ENCODE measurements at places on chromosomes 4 and X.

DNA sequence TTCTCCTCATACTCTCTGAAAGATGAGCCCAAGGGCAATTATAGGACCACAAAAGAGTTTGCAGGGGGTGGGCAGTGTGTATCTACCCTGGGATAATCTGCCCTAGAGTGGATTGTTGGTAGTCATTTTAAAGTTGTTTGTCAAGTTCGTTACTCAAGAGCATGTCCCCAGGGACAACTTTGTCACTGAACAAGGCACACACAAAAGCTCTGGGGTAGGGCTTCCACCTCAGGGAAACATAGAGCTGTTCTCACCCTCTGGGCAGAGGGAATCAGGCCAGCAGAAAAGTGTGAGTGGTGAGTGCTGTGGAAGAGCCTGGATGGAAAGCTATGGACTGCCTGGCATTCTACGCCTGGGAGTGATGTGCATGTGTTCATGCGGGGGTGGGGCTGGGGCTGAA is 23.3 kb upstream of the LEF1 start:
- DNase-seq, result no peak

DNA sequence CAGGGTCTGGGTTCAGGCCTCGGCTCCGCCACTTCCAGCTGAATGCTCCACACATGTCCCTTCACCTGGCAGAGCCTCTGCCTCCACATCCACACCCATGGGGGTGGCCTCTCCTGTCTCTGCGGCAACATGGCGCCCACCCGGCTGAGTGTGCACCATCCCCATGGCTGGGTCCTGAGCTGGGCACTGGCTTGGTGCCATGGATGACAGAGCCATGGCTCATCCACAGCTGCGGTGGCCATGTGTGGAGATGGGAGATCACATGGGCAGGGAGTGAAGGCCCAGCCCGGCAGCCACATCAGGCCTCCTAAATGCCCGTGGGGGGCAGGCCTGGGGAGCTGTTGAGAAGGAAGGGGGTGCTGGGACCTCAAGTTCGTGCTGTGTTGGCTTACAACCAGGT is 213.7 kb downstream of the AFAP1 start:
- DNase-seq, result no peak

DNA sequence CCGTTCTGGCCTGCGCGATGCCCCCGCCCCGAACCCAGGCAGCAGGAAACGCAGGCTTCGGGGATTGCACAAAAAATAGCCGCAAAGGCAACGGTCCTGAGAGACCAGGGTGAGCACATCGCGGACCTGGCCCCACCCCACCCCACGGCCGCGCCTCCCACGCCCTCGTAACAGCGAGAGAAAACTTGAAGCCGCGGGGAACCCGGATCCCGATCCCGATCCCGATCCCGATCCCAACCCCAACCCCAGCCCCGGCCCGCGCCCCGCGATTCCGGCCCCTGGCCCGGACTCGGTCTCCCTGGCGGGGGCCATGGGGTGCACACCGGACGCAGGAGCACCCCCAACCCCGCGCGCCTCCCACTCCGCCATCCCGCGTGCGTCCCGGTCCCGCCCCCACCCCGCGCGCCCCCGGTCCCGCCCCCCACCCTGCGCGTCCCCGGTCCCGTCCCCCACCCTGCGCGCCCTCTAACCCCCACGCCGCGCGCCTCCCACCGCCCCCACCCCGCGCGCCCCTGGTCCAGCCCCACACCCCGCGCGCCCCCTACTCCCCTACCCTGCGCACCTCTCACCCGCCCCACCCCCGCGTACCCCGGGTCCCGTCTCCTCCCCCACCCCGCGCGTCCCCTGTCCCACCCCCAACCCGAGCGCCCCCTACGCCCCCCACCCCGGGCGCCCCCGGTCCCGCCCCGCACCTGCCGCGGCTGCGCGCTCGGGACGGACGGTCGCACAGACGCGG is 29.0 kb downstream of the NOP14 start:
- DNase-seq, result no peak

- DNase-seq, result no peak
Measured at GRCh38 chr4:122968227-122968812, 45.9 kb upstream of the NUDT6 start.

DNA sequence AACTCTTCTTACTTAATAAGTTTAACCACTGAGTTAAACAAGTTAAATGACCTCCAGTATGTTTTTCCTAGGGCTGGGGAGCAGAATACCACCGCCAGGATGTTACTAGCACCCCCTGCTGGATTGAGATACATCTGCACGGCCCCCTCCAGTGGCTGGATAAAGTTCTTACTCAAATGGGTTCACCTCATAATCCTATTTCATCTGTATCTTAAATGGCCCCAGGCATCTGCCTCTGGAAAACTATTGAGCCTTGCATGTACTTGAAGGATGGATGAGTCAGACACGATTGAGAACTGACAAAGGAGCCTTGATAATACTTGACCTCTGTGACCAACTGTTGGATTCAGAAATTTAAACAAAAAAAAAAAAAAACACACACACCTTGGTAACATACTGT is 61.5 kb upstream of the MMAA start:
- no peak for DNase-seq

GRCh38 chr4:84417997-84418709 is 80.9 kb downstream of the NKX6-1 start:
- DNase-seq, result no peak

- no peak for DNase-seq
Measured at GRCh38 chrX:38627683-38628082, 66.3 kb downstream of the TSPAN7 start.

DNA sequence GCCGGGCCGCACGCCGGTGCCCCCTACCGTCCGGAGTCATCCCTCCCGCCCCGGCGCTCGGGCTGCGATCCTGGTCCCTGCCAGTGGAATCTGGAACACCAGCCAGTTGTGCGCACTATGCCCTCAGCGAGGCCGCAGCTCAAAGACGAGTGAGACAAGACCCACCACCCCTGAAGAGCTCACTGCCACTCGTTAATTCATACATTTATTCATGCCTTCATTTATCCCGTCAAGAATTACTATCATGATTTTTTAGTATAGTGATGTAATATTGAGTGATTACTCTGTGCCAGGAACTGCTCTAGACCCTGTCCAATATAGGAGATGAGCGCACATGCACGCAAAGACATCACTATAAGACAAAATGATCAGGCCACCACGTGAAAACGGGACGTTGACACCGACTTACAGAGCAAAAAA is 247 bp upstream of the PPA2 start:
- DNase-seq, result no peak

GRCh38 chr4:13985837-13986236 is 358.3 kb upstream of the BOD1L1 start:
- DNase-seq, result no peak

DNA sequence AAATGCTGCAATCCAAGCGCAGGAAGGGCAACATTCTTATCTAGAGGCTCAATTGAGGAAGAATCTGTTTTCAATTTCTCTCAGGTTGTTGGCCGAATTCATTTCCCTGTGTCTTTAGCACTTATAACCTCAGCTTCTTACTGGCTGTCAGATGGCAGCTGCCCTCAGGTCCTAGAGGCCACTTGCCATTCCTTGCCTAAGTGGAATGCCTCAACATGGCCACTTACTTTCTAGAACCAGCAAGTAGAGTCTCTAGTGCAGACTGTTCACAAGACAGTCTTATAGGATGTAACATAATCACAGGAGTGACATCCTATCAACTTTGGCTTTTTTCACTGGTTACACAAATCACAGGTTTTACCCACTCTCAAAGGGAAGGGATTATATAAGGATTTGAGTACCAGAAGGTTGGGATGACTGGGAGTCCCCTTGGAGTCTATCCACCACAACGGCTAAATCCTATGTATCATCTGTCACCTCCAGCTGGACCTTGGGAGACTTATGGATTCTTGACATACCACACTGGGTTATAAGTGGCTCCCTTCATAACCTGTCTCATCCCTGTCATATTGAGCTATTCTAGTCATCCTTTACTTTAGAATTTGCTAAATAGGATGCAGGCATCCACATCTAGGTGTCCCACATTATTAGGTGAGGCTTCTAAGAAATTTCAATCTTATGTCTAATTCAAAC is 297.9 kb upstream of the CTSO start:
- no peak for DNase-seq

GRCh38 chrX:9902656-9903055 is 64.5 kb upstream of the CLDN34 start:
- no peak for DNase-seq

Measured in epithelial cell of prostate (primary cell).